LoVo (cell line): ENCODE measurements at places on chromosomes 1 and 21.

GRCh38 chr1:19407494-19408096 is 77.7 kb downstream of the CAPZB start:
- DNase-seq: no peak

- DNase-seq: no peak
These were observed 148.9 kb downstream of the CDC42BPA start for GRCh38 chr1:227169343-227169742.

DNA sequence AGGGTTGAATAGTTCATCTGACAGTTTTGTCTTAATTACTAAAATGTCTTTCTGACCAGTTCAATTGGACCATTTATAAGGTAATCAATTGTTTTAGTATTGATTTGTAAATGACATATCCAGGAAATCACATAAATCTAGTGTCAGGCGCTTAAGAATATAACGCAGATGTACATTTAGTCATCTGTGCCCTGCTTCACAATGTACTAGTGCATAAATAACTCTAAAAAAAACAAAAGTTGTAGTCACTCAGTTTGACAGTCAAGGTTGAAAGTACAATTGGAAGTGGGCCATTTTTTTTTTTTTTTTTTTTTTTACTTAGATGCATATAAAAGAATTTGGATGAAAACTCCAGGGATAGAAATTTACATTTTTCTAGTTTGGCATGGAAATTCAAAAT is 490.4 kb downstream of the PTPRC start:
- peak; percentile 5 for DNase-seq

DNA sequence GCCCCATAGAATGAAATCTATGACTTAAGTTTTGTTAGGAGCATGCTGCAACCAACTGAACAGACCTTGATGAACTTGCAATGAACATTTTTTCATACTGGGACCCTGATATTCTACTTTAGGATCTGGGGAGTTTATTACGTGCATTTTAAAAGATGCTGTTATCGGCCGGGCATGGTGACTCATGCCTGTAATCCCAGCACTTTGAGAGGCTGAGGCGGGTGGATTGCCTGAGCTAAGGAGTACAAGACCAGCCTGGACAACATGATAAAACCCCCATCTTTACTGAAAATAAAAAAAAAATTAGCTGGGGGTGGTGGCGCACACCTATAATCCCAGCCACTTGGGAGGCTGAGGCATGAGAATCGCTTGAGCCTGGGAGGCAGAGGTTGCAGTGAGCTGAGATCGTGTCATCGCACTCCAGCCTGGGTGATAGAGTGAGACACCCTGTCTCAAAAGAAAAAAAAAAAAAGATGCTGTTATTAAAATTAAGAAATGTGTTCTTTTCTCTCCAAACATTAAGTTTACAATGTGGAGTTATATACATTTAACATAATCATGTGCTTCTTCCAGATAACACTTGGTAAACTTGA is 7.1 kb downstream of the MPZL1 start:
- DNase-seq: no peak

DNA sequence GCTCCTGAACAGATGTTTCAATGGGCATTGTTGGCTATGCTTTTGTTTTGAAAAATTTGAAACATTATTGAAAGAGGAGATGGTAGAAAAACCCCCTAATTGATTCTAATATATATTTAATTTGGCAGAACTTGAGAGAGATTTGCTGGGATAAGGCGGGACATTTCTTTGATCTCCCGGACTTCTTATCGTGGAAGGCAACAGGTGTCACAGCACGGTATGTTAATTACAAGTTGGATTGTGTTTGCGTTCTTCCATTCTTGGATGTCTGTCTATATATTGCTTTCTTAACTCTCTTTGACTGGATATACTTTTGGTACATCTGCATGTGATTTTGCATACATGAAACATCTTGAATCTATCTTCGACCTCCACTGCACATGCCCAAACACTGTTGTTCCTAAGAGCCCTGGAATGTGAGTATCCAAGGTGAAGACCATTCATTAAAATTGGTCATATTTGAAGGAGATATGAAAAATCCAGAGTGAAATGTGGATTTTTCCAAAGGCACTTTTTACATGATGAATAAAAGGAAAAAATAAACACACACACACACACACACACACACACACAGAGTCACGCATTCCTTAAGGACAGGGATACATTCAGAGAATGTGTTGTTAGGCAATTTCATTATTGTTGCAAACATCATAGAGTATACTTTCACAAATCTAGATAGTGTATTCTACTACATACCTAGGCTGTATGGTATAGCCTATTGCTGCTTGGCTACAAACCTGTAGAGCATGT is 81.9 kb downstream of the FGGY start:
- DNase-seq: no peak

DNA sequence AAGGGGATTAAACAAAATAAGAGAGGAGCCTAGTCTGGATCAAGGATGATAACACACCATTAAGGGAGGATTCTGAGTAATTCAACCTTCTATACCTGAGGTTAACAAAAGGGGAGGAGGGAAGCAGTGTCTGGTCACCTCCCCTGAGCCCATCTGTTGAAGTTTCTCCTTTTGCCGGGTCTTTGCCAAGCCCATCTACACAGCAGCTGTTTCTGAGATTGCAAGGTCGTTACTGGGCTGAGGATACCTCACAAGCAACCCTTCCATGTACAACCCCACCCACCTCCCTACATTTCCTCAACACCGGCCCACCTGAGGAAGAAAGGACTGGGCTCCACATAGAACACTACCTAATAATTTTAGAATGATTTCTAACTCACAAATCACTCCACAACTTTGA is 26.3 kb downstream of the LRRC52 start:
- no peak for DNase-seq

- DNase-seq: no peak
These were observed 14.7 kb downstream of the ZNF644 start for GRCh38 chr1:91007092-91007491.
